ENCODE measurements at places on chromosomes 13 and 19.
A peak's percentile ranks its signal among the peaks of the same experiment; 100 is the strongest.

GRCh38 chr19:31054430-31054829, 294.8 kb downstream of the TSHZ3 start:
- no peak for DNase-seq

DNA sequence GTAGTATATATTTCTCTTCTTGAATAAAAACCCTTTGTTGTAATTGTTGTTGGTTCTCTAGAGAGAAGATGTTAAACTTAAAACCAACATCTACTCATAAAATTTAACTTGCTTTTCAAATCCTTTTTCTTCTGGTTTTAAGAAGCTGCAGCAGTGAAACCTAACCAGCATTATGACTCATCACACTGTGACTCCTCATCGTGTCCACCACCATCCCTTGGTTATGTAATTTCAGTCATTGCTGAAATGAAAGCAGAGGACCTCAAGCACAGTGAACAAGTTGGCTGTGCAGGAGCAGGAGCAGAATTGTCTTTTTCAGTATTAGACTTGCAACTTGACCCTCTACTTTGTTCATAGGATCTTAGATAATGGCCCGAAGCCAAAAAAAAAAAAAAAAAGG, 64.9 kb upstream of the HTR2A start:
- DNase-seq: no peak

GRCh38 chr13:34294483-34295129, 476.7 kb downstream of the RFC3 start:
- DNase-seq: no peak

GRCh38 chr13:20492641-20493040, 33.0 kb downstream of the CRYL1 start:
- DNase-seq: no peak

DNA sequence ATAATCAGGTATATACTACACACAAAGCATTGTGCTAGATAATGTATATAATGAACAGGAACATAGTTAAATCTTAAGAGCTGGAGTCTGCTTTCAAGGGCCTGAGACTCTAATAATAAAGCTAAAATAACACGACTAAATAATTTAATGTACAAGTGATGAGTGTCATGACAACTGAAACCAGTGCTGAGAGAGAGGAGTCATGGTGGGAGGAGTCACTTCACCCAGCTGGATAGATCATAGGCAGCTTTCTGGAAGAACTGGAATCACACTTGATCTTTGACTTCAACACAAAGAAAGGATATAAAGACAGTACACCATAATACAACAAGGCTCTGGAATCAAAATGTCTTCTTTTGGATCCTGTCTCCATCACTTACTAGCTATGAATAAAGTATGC, 7.1 kb downstream of the RBM26 start:
- no peak for DNase-seq

- DNase-seq: no peak
Observed at GRCh38 chr13:106906426-106906996, 338.6 kb upstream of the ARGLU1 start.

- no peak for DNase-seq
Observed at GRCh38 chr13:101697745-101698144, 245.3 kb downstream of the ITGBL1 start.

DNA sequence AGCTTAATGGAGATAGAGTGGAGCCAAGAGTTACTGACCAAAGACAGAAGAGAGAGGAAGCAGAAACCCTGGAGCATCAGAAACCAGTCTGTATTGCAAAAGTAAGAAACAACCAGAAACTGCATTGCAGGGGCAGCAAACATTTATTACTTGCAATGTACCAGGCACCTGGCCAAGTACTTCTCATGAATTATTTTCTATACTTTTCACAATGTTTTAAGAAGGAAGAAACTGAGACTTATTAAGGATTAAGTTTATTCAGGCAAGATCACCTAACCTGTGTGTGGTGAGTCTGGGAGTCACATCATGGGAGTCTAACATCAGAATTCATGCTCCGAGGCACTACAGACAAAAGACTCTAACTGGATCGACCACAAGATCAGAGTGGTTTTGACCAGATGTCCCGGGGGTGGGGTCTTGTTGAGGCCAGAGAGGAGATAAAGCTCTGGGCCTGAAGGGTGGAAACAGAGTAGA, 47.4 kb downstream of the TNFRSF19 start:
- DNase-seq: no peak

DNA sequence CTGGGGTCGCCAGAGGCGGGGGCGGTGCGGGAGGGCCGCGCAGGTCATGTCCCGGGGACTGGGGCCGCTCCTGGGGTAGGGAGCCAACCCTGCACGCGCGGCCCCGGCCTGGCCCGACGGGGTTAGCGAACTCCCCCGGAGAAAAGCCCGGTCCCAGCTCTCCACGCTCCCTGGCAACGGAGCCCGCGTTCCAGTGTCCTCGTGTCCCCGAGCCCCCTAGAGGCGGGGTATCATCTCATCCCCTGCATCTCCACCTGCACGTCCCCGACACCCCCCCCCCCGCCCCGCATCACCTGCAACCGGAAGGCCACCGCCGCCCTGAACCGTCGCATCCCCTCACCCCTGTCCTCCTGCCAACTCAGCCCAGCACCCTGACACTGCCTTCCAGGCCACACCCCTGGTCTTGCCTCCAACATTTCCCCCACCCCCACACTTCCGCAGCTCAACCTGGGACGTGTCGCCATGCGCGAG, 2.7 kb downstream of the WDR88 start:
- DNase-seq: peak; percentile 5

GRCh38 chr19:53874606-53874990, 6.9 kb downstream of the MYADM start:
- DNase-seq: no peak

DNA sequence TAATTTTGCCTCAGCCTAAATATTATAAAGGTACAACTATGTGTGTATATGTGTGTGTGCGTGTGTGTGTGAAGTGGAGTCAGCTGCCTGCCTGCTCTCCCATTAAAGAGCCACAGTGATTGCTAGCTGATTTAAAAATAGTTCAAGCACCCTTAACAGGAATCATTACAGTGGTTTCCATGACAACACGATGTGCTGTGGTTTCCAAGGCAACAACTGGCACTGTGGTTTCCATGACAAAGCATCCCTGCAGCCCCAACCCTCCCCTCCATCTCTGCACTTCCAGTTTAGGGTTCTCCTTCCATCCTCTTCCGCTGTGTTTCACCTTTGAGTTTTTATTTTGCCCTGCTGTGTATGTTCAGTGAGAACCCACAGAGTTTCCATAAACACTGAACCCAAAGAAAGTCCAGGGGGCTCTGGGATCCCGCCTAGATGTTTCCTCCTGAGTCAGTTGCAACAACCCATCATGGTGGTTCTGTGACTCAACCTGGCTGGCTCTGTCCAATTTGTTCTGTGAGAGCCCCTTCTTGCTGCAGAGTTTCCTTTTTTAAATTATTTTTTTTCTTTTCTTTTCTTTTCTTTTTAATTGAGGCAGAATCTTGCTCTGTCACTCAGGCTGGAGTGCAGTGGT, 7.1 kb upstream of the PNMA8A start:
- DNase-seq: no peak

DNA sequence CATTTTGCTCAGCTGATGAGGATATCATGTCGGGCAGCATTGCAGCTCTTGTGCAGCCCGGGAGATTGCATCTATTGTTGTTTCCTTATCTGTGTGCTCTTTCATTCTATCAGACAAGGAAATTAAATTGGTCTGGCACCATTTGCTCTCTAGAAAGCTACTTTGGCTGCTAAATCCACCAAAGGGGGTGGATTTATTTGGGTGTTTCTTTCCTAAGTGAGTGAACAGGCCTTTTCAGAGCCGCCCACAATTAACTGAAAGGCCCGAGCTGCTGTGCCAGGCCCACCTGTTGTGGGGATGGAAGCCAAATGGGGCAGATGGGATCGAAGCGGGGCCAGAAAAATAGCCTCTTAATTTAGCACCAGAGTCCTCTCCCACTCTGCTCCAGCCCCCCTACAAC, 99.4 kb downstream of the DNAJC15 start:
- no peak for DNase-seq

GRCh38 chr19:46466536-46467196, 4.7 kb downstream of the PNMA8A start:
- no peak for DNase-seq

- no peak for DNase-seq
Observed at GRCh38 chr19:40294560-40294959, 9.4 kb upstream of the AKT2 start.

DNA sequence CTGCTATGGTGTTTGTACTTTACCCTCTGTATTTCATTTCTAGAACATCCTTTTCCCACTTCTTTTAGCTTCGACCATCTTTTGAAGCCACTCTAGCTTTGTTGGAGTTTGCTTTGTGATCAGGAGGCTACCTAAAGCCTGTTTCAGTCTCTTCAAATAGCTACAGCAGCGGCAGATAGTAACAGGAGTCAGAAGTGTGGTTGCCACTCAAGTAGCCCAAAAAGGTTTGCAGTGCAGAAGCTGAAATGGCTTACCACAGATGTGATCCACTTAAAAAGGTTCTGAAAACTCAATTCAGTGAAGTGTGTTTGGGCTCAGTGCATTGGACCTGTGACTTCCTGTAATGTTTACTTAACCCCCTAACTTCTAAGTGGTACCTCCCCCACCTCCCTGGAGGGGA, 26.2 kb downstream of the WASF3 start:
- no peak for DNase-seq
